ENCODE measurements at places on chromosomes 4 and X. TPM values are rescaled to one million over a fixed set of nuclear protein-coding genes. Genes with fewer than 3 reads are reported as not detected.

CNGA1 gene
- 1.9 TPM for total RNA-seq

DUSP21 gene
- total RNA-seq, result not detected

GNRHR gene
- total RNA-seq, result not detected

DRD5 gene
- total RNA-seq, result not detected

MAGEA12 gene
- total RNA-seq, result not detected

CITED1 gene
- not detected for total RNA-seq

RASL11B gene
- total RNA-seq, result 1.4 TPM

THAP6 gene
- 12.6 TPM for total RNA-seq

TLR8 gene
- not detected for total RNA-seq

MAP3K15 gene
- total RNA-seq, result not detected

COL4A6 gene
- total RNA-seq, result 26.9 TPM

NAA11 gene
- not detected for total RNA-seq

ATP2B3 gene
- total RNA-seq, result not detected

HSFX4 gene
- total RNA-seq, result not detected

STOX2 gene
- total RNA-seq, result 4.5 TPM

NOP14 gene
- total RNA-seq, result 27.5 TPM

ETDB gene
- total RNA-seq, result not detected

KDM6A gene
- 11.3 TPM for total RNA-seq

USP46 gene
- 18.1 TPM for total RNA-seq

PSAPL1 gene
- total RNA-seq, result under 0.01 TPM

C4orf51 gene
- total RNA-seq, result not detected

NOX1 gene
- not detected for total RNA-seq

NKX6-1 gene
- not detected for total RNA-seq

TMEM150C gene
- total RNA-seq, result not detected

RAB33B gene
- total RNA-seq, result 10.4 TPM

SULT1E1 gene
- 0.24 TPM for total RNA-seq

ATOH1 gene
- total RNA-seq, result not detected

USP17L13 gene
- not detected for total RNA-seq

CENPE gene
- total RNA-seq, result 0.43 TPM

IL13RA1 gene
- 29.6 TPM for total RNA-seq

PIGA gene
- total RNA-seq, result 20.0 TPM

PRDM5 gene
- 4.1 TPM for total RNA-seq

MAGEB2 gene
- not detected for total RNA-seq

ADH1A gene
- total RNA-seq, result not detected

FAM236A gene
- total RNA-seq, result not detected

TSPAN6 gene
- 25.5 TPM for total RNA-seq

CDK16 gene
- total RNA-seq, result 102 TPM

NDNF gene
- not detected for total RNA-seq

PNMA5 gene
- not detected for total RNA-seq

BCORL1 gene
- 1.5 TPM for total RNA-seq

SMIM14 gene
- 22.9 TPM for total RNA-seq

Measured in tracheal epithelial cell (primary cell).